ENCODE measurements at places on chromosomes 5 and 9.

DNA sequence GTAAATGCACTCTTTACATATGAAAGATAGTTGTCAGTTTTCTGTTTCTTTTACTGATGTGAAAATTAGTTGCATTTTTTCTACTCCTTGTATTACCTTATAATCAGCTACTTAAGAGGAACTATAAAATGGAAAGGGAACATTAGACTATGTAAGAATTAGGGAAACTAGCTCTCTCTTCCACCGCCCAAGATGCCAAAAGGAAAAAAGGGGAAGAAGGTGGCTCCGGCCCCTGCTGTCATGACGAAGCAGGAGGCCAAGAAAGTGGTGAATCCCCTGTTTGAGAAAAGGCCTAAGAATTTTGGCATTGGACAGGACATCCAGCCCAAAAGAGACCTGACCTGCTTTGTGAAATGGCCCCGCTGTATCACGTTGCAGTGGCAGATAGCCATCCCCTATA is 15.2 kb upstream of the HOMER1 start:
- no peak for DNase-seq

- DNase-seq, result no peak
Measured at GRCh38 chr9:12695474-12695873, 2.3 kb downstream of the TYRP1 start.

DNA sequence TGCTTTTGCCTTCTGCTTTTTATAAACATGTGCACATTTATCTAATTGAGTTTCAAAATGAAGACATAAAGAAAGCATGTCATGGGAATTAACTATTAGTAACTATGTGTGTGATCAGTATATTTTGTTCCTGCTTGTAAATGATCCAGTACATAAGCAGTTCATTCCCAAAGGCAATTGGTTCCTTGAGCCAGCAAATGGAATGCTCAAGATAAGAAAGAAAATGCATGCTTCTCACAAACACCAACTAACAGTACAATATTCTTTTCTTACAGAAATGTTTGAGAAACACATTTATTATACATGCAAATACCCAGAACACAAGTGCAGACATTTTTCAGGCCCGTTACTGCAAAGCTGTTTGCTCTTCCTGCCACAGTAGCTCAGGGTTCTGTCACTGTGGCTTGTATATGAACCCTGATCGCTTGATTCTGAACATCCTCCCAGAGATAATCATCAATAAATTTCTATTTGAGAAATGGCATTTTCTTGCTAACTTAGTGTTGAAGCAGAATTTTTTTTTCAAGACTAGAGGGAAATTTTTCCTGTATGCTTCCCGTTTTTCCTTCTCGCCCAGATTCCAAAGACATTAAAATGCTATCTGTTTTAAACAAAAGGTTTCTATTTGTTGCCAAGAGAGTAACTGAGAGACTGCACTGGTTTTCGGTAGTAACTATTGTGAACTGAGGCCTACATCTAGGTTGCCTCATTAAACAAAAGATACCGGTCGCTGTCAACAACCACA is 1.9 kb downstream of the GNAQ start:
- DNase-seq, result no peak

DNA sequence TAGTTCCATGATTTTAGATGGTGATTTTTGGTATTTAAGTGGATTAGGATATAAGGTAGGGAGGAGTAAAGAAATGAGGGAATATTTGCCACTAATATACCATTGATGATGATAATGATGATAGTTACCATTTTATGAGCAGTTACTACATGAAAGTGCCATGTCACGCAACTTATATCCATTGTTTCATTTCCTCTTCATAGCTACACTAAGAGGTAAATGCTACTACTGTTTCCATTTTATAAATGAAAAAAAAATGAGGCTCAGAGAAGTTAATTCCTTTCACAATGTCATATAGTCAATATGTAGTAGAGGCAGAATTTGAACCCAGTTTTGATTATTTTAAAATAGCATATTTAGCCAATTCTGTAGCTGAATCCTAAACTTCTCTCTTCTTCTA is 112.2 kb upstream of the ADRA1B start:
- no peak for DNase-seq

- no peak for DNase-seq
Measured at GRCh38 chr9:121763561-121764370, 112.3 kb downstream of the DAB2IP start.

- DNase-seq, result peak; percentile 12
Measured at GRCh38 chr5:62341783-62342475, 35.9 kb downstream of the KIF2A start.

GRCh38 chr5:33816791-33817190 is 75.0 kb downstream of the ADAMTS12 start:
- DNase-seq, result no peak

- peak; percentile 60 for DNase-seq
Measured at GRCh38 chr9:131676431-131676972, 63.4 kb downstream of the RAPGEF1 start.

GRCh38 chr9:128595471-128595870 is 43.1 kb downstream of the SPTAN1 start:
- DNase-seq, result no peak

All from naive thymus-derived CD4-positive, alpha-beta T cell (primary cell).